ENCODE measurements at places on chromosomes 3 and 15. TPM values are rescaled to one million over a fixed set of nuclear protein-coding genes. Genes with fewer than 3 reads are reported as not detected.

GRCh38 chr3:103057003-103057402 is 622.2 kb downstream of the ZPLD1 start:
- no peak for DNase-seq

Gene SEMA7A
- polyA plus RNA-seq = 4.2 TPM

Gene RETNLB
- polyA plus RNA-seq = not detected

DNA sequence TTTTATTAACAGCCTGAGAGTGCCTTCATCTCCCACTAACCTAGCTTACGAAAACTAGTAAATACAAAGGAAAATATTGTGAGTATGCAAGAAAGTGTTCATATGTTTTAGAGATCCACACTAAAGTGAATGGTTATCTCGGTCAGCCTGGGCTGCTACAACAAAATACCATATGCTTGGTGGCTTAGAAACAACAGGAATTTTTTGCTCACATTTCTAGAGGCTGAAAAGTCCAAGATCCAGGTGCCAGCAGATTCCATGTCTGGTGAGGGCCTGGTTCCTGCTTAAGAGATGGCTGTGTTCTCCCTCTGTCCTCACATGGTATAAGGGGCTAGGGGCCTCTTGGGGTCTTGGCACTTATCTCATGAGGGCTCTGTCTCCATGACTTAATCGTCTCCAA is 20.5 kb upstream of the SLC30A4 start:
- DNase-seq = no peak

Gene GPR27
- 7.7 TPM for polyA plus RNA-seq

Data from lung (tissue), 17 donors.